ENCODE measurements at places on chromosomes 5 and 9.
A peak's percentile ranks its signal among the peaks of the same experiment; 100 is the strongest.

- no peak for DNase-seq
Measured at GRCh38 chr9:76109953-76110352, 219.5 kb downstream of the PCSK5 start.

- no peak for DNase-seq
Measured at GRCh38 chr5:36596247-36596646, 10.2 kb upstream of the SLC1A3 start.

DNA sequence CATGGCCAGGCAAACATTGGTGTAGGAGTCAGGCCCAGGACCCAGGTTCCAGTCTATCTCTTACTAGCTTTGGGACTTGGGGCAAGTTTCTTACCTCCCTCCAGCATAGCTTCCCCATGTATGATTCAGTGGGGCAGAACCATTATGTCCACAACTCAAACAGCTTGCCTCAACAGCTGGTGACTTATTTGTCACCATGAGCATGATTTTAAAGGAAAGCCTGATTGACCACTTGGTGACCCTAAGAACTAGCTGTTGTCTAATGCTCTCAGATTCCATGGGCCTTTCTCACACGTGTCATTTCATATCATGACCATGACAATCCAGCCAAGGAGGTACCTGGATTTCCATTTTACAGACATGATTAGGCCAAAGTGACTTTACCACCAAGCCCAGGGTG, 126.4 kb downstream of the TTLL11 start:
- DNase-seq: no peak

GRCh38 chr9:121744687-121745395, 93.4 kb downstream of the DAB2IP start:
- DNase-seq: no peak

GRCh38 chr9:4297151-4297785, 2.6 kb downstream of the GLIS3 start:
- peak; percentile 20 for DNase-seq

- DNase-seq: no peak
Measured at GRCh38 chr9:136719195-136719880, 7.0 kb downstream of the DIPK1B start.

DNA sequence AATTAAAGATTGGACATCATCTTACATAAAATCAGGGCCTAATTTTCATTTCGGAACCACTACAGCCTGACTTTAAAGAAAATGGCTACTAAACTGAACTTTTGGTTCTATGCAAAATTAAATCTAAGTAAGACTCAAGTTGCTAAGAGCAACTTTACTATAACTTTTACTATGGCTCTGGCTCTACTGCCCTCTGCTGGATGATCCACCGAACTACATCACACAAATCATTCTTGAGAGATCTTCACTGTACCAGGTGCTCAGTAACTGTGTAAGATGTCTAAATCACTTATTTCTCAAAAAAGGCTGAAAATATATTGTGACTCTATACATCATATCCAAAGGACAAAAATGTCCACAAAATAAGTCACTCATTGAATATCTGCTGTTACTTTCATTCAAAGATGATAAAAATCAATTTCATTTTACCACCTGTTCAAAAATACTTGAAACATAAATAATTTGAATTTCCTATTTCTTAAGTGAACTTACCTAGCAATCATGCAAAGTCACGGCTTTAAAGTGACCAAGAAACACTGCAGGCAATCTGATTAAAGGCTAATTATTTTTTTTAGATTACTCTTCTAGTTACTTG, 13.5 kb downstream of the MOCS2 start:
- peak; percentile 21 for DNase-seq

DNA sequence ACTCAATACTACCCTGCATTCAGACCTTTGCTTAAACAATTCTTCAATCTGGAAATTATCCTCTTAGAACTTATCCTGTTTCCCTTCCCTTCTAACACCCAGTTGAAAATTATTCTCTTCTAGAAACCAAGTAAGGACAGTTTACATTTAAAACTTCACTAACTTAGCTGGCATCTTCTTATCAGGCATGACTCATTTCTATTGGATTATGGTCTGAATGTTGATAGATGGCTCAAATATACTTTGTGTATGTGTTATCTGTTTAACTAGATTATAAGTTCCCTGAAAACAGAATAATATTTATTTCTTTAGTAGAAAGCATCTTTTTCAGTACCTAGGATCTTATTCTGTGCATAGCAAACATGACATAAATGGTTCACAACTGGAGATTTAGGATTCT, 161.9 kb downstream of the PPP2R2B start:
- DNase-seq: no peak

- no peak for DNase-seq
Measured at GRCh38 chr5:17817990-17818389, 183.7 kb downstream of the TAF11L14 start.

GRCh38 chr5:32780508-32780919, 69.4 kb downstream of the NPR3 start:
- DNase-seq: no peak

DNA sequence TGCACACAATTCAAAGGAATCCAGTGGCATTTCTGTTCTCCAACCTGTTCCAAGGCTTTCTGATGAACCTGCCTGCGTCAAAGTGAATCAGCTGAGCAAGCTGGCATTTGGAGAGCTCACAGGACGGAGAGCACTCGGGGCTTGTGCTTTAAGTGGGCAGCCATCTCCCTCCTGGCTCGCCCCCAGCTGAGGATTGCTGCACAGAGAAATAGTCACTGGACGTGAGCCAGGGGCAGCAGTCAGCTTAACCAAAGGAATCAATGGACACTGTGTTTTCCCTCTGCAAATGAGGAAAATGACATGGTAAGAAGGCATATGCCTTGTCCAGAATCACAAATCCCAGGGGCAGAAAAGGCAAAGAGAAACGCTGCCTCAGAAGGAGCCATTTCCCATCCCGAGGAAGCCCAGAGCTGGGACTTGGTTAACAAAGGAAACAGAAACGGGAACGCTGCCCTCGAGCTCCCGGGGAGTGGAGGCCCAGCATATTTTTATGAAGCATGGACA, 299.4 kb downstream of the ZSWIM6 start:
- no peak for DNase-seq

DNA sequence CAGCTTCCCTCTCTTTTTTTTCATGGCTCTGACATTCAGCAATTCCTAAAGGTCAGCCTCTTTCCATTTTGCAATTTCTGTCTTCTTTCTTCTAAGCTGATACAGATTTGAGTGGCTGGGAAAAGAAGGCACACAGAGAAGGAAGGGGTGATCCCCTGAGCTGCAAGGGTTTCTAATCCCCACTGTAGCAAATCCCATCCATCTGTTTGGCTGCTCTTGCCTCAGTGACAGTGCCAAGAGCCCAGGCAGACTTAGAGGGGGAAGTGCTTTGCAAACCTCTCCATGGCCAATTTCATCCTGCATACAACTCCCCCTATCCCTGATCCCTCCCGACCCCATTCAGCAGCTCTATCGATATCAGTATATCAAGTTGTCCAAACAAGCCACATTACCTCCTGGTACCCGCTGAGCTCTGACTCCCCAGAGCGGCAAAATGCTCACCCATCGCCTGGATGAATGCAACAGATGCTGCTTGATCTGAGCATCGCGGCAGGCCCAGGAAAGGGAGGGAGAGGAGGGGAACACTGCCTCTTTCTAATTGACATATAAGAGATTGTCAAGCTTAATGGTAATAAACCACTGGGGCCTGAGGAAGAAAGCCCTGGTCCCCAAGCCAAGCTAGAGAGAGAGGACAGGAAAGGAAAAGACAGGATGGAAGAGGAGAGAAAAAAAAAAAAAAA, 268.9 kb downstream of the ASTN2 start:
- DNase-seq: no peak

DNA sequence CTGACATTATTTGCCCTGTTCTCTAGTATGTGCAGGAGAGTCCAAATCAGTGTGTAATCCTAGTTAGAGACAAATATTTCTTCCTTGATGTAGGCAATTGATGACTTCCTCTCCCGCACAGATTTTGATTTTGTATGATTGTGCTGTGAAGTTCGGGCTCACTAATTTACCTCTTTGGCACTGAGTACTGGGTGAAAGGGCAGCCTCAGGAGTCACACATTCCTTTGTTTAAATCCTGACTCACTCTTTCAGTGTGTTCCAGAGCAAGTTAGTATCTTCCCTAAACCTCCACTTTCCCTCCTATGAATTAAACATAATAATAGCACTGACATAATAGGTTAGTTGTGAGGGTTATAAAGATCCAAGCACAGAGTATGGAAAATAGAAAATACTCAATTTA, 269.7 kb downstream of the ISL1 start:
- DNase-seq: no peak

GRCh38 chr5:173391031-173391430, 62.8 kb upstream of the STC2 start:
- DNase-seq: no peak

DNA sequence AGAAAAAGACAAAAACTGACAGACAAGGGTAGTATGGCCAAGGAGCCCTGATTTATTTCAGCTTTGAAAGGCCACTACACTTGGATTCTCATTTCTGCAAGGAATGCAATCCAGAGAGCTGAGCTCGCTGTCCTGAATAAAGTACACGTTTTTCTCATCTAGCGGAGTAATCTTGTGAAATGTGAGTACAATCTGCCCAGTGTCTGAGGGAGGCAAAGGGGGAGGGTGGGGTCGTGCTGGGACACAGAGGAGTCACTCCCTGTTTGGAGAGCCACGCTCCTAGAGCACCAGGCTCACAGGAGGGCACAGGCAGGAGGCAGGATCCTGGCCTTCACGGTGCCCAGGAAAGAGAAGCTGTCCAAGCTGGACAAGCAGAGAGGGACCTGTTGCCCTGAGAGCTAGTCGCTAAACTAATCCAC, 51.0 kb upstream of the IFNK start:
- no peak for DNase-seq

- DNase-seq: peak; percentile 3
Measured at GRCh38 chr5:118956727-118957126, 31.6 kb downstream of the DTWD2 start.

DNA sequence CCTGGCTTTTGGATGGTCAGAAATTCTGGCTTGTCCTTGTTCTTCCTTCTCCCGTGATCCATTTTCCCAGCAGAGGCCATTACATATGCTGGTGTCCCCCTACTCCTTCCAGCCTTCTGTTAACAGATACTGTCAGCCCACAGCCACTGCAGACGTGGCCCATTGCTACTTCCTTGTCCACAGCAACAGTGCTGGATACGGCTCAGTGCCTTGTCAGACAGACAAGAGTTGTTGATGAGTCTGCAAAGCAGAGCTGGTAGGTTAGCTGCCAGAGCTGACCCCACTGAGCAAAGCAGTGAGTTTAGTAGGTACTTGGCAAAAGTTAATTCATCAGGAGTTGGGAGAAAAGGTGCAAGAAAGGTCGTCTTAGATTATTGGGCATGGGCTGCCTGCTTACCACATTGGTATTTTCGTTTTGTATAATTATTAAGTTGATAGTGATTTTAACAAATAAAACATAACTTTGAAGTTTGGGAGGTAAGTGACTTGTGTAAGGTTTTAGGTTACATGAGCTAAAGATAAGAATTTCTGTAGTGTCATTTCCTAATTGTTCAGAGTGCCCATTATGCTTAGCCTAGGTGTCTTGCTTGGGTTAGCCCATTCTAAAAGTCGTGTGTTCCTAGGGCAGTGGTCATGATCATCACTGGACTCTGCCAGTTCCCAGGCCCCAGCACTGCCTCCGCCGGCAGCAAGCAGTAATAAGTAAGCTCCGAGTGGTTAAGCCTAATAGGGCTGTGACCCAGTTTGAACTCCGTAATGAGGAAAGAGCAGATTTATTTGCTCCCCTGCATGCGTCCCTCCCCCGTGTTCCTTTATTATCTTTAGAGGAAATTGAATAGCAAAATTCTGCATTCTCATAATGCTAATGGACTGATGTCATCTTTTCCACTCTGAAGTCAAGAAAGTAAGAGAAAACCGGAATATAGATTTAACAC, 292.0 kb downstream of the FANCC start:
- DNase-seq: no peak

- DNase-seq: no peak
Measured at GRCh38 chr5:127111112-127111511, 37.8 kb upstream of the C5orf63 start.

DNA sequence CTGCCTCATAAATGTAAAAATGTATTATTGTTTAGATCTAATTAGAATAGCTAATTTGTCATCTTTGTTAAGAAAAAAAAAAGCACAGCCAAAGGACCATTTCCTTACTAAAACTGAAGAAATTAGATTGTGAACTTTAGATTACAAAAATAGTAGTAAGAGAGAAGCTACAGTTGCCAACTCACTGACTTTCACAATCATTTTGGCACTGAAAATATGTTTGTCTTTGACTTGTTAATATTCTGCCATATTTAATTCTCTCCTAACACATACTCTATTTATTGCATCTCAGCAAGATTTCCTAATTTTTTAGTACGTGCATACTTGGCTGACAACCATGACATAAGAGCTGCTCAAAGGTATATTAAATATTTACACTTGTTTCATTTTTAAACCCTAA, 297.1 kb downstream of the TUSC1 start:
- DNase-seq: no peak

- DNase-seq: no peak
Measured at GRCh38 chr5:119355244-119355638, 578 bp upstream of the TNFAIP8 start.

- no peak for DNase-seq
Measured at GRCh38 chr5:159800131-159800840, 116.0 kb upstream of the ADRA1B start.

- no peak for DNase-seq
Measured at GRCh38 chr9:137465000-137465719, 6.0 kb upstream of the NSMF start.

GRCh38 chr9:27472195-27472594, 51.9 kb upstream of the IFNK start:
- DNase-seq: no peak

GRCh38 chr5:173846929-173847501, 41.1 kb upstream of the CPEB4 start:
- DNase-seq: no peak

DNA sequence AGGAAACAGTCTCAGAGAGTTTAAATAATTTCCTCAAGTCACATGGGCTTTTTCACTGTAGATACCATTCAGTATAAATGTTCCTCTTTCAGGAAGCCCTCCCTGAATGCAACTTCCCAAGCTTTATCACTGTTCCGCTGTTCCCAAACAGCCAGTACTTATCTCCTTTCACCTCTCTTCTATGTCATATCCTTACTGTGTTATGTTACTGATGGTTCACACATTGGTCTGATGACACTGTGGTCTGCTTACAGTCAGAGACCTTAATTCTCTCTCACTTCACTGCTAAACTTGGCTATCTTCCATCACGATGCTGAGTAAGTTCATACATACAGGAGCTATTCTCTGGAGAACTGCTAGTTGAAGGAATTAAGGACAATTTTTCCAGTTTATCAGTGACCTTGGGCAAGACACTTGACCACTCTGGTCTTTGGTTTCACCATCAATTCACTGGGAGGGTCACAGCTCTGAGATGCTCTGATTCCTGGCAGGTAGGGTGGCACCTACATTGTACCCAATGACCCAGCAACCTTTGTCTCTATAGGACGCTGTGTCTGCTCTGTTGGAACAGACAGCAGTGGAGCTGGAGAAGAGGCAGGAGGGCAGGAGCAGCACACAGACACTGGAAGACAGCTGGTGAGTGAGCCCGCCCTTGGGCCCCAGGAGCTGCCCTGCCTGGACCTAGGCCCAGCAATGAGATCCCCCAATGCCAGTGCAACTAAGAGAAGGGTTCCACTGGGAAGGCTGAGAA, 42.1 kb upstream of the RARS1 start:
- no peak for DNase-seq
